ENCODE measurements at places on chromosomes 5 and 9.
A peak's percentile ranks its signal among the peaks of the same experiment; 100 is the strongest.

DNA sequence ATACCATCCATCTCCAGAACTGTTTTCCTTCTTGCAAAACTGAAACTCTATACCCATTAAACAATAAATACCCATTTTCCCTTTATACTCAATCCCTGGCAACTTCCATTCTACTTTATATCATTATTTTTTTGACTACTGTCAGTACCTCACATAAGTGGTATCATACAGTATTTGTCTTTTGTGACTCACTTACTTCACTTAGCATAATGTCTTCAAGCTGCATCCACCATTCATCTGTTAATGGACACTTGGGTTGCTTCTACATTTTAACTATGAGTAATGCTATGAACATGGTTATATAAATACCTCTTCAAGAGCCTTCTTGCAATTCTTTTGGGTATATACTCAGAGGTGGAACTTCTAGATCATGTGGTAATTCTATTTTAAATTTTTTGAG lies 11.6 kb upstream of the TYRP1 start:
- DNase-seq = no peak

DNA sequence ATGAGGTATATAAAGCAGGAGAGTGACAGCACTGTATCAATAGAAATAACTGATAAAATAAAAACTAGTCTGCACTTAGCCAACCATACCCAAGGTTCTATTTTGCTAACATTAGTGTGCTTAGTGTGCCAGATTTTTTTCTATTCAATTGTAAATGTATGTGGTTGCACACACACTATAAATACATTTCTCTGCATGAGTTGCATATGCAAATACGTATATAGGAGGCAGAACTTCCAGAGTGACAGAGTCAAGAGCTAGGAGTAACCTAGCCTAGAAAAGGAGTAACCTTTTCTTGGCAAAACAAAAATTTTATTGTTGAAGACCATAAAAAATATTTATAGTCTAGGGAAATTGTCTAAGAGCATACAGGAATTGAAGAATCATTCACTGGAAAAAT lies 461.6 kb downstream of the GABRG2 start:
- no peak for DNase-seq

DNA sequence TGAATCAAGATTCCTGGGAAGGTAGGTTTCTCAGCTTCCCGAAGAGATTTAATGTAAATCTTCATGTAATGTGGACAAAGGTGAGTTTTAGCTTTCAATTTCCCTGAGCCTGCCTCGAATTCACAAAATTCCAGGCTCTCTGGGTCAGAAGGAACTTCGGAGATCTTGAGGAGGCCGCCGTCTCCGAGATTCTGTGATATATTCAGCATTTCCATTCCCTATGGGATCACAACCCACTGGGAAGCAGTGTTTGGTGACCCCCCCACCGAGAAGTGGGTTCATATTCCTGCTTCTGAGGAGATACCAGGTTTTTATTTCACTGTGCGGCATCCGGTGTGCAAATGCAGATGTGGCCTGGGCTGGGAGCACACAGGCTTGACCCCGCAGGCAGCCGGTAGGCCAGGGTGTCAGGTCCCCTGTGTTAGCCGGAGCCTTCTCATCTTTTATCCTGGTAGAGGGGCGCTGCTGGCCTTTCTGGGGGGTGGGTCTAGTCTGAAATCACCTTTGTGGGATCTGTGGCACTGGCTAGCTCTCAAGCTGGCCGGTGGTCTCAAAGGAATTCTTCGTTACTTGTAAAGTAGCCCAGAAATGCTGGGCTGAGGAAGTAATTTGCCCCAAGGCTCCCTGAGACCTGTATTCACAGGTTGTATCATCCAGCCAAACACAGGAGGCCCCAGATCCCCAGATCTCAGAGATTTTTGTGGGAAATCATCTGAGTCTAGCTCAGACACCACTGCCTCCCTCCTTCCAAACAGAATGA lies 1.4 kb downstream of the PLEKHG4B start:
- DNase-seq = no peak

DNA sequence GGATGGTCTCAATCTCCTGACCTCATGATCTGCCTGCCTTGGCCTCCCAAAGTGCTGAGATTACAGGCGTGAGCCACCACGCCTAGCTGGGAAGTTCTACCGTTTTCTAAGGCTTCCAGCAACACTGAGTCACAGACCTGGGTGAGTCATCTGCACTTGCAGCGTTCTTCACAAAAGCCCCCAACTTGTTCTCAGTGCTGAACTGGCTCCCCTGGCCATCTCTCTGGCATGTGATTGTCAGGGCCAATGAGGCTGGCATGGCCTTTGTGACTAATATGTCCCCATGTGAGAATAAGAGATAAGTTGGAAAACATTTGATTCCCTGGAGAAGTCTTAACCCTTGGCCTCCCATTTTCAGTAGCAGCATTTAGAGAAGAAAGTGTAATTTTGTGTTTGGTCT lies 124.4 kb downstream of the WDR41 start:
- no peak for DNase-seq

- DNase-seq = no peak
Observed at GRCh38 chr9:88235615-88236014, 97.3 kb upstream of the SPATA31C2 start.

DNA sequence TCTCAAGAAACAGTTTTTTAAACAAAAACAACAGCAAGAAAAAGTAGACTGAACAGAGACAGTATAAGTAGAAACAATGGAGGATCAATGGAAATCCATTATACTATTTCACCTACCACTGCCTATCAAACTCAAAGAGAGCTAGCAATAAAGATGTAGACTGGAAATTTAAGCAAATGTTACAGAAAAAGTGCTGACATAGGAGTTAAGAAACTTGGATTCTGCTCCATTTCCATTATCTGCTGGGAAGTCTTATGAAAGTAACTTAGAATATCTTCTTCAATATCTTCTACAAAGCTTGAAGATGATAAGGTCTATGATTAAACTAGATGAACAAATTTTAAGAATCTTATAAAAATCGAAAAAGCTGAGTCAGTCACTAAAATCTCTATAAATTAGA lies 1469.8 kb upstream of the C9orf72 start:
- no peak for DNase-seq

DNA sequence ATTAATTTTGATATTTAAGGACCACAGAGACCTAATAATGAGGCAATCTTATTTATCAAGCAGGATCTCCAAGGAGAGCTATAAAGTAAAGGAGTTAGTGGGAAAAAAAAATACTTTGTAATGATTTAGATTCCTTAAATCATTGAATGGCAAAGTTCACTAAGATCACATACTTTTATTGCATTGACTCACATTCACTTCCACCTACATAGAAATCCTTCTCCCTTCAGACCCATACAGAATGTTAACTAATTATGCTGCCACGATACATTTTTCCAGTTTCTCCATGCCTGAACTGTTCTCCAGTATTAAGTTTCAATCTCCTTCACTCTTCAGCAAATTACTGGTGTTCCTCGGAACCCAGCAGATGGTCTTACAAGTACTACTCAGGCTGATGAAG lies 388.7 kb downstream of the EFNA5 start:
- no peak for DNase-seq

GRCh38 chr9:82247318-82247717 lies 258.7 kb downstream of the SPATA31D1 start:
- peak; percentile 100 for DNase-seq

- DNase-seq = peak; percentile 46
Observed at GRCh38 chr9:137227054-137227852, at the start of gene RNF224. Gene RNF224, plus strand, starts transcription at chr9:137227502. Its CDS starts 834 bp downstream, at chr9:137228336.

DNA sequence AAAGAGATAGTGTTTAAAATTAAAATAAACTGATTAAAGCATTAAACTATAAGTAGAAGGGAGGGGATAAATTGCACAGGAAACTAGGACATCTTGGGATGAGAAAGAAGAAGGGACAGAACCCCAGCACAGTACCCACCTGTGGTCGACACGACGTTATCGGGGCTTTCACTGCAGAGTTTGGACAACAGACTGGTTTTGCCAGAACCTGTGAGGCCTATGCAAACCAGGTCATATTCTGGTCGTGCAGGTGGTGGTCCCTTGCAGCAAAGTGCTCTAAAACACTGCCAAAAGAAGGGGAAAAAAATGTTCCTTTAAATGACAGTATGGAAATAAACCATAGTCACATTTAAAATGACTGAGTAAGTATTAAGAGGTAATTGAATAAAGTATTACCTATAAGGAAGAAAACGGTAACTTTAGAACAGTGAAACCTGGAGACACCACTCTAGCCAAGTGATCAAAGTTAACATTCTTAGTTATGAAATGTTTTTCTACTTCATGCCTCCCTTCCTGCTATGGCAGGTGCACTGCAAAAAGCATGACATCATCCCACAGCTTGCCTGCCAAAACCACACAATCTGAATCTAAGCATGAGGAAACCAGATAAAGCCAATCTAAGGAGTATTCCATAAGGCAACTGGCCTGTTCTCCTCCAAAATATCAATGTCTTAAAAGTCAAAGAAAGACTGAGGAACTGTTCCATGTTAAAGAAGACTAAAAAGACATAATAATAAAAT lies 138.6 kb downstream of the ARL15 start:
- DNase-seq = no peak

- no peak for DNase-seq
Observed at GRCh38 chr5:12655675-12656074, 751.4 kb upstream of the CTNND2 start.

DNA sequence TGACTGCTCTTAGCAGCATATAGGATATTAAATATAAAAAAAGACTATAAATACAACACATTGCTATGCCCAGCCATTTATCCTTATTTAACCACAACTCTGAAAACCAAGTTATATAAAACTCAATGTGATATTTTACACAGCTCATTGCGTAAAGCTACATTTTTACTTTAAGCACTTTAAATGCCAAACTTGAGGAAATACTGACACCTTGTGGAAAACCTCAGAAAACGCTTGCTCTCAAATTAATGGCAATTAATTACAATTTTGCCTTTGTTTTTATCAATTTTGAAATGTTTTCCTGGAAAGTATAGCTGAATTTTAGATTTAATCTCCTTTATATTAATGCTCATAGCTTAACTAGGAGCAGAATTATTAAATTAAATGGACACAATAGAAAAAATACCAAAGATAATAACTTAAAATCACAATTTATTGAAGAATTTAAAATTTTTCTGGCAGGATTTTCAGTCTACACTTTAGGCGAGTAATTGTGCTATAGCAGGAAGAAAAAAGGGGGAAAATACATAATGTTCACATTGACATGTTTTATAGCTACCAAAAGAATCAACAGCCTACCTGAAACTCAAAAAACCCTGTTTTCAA lies 25.2 kb upstream of the PLAC8L1 start:
- peak; percentile 36 for DNase-seq

- no peak for DNase-seq
Observed at GRCh38 chr5:124677374-124678351, 68.8 kb downstream of the ZNF608 start.

DNA sequence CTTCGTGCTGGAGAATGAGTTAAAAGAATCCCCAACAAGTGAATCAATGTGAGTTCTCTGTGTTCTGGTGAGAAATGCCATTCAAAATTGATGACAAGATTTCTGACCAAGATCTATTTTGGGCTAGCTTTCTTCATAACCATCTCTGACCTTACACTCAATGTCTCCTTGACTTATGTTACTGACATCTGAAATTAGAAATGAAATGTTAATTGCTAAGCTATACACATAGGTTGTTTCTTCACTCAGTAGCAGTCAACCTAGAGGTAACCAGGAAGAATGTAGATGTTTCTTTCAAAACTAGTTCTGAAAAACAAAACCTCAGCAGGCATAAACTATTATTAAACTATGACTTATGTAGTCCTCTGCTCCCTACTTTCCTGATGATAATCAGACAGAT lies 2220.7 kb upstream of the C9orf72 start:
- DNase-seq = no peak

DNA sequence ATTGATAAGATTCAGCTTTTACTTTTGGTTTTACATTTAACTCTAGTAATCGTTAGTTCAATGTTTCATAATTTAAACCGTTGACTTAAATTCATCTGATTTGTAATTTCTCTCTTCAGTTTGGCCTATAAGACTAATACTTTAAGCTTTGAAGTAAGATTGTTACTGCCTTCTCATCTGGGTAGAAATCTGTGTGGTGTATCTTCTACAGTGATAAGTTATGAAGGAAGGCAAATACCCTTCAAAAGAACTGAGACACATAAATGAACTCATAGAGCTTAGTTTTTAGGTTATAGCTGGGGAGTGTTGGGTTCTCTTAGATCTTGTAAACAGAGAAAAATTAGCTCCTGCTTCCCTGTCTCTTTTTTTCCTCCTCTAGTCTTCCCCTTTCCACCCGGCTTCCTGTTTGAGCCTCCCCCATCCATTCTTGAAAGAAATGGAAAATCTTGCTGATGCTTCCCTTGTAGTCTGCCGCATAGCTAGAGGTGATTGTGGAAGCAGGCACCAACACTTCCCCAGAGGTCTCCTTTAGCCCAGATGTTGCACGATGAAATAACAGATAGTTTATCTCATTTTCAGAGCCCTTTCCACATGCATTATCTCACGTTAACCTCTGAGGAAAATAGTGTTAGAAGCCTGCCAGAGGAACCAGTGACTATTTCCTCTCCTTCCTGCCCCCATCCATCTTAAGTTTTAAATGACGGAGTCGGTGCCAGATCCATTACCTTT lies 2.0 kb upstream of the F2RL2 start:
- DNase-seq = no peak

DNA sequence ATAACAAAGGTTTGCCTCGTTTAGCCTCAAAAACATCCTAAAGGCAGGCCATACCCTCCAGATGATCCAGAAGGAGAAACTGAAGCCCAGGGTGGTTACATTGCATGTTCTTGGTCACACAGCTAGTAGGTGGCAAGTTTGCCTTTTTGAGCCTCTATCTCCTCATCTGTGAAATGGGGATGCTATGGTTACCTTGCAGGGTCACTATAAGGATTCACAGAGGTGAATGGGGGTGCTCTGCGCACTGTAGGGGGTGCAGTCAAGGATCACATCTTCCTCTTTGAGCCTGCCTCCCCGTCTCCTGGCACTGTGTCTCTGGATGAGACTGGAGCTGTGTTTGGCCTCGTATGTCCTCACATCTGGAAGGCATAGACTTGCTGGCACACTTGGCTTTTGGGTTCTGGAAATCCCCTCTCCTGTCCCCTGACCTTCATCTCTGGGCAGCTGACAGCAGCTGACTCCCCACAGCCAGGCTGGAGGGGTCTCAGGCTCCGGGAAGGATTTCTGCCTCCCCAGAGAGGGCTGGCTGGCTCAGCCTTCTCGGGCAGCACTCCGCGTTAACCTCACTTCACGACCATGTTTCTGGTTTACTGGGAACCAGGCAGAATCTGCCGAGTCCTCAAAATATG lies 167.7 kb downstream of the RGS3 start:
- DNase-seq = no peak

DNA sequence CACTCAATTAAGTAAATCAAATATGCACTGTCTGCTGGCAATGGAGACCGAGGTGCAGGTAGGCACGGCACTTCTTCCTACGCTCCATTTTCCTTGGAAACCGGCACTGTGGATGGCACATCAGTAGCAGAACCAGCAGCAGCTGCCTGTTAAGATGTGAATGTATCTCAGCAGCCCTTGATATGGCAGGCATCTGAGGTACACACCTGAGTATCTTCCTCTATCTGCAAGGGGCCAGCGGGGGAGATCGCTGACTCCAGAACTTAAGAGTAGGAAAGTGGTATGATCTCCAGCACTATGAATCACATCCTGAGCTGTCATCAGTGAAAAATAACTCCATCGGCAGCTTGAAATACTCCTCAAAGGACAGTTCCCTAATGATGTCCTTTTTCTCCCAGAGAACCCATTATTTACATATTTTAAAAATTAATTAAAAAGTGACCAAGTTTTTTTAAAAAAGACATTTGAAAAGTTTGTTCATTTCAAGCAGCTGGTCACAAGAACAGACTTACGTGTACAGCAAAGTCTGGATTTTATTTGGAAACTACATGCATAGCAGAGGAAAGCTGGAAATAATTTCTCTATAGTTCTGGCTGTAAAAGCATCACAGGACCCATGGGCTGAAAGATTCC lies 97.1 kb downstream of the ADAMTS12 start:
- no peak for DNase-seq

All from MV-4-11 (cell line).